ENCODE measurements at places on chromosomes 12 and 14. TPM values are rescaled to one million over a fixed set of nuclear protein-coding genes. Genes with fewer than 3 reads are reported as not detected.

- DNase-seq = peak; percentile 26
Observed at GRCh38 chr14:22521449-22522239, 67.4 kb downstream of the DAD1 start.

INSM2 gene
- polyA plus RNA-seq = 0.03 TPM

DNA sequence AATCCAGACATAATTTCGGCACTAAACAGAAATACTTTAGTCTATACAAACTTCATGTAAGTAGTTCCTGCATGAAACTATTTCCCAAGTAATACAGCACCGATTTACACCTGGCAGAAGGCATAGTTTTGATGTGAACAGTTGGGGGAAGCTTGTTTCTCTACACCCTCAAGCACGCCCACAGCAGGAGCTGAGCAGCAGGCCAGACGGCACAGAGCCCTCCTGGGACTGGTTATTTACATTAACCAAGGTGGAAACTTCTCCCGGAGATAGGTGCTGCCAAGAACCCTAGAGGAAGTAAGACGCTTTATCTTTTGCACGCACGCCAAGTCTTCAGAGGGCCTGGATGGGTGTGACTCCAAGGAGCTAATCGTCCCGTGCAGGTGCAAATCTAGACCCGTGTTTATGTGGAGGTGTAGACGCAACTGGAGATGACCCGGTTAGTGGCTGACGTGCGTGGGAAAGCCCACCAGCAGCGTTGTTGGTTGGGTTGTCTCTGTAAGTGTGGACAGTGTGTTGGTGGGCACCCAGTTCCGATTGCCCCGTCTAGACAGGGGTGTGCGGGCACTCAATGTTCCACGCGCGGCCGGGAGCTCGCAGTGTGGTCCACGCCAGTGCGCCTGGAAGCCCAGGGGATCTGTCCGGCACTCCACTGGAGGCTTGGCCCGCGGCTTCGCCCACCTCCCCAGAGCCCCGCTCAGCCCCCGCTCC, 767 bp upstream of the TCP11L2 start:
- DNase-seq = peak; percentile 88

- DNase-seq = no peak
Observed at GRCh38 chr12:88052686-88053085, 23.5 kb upstream of the C12orf50 start.

- no peak for DNase-seq
Observed at GRCh38 chr14:86933958-86934595, 1058.9 kb downstream of the GALC start.
